ENCODE measurements at places on chromosomes 1 and 21. TPM values are rescaled to one million over a fixed set of nuclear protein-coding genes. Genes with fewer than 3 reads are reported as not detected.

The TMEM54 gene
- 269 TPM for total RNA-seq

The IGSF9 gene
- 5.5 TPM for total RNA-seq

The ZBTB8B gene
- not detected for total RNA-seq

The KRTAP19-3 gene
- not detected for total RNA-seq

The CD52 gene
- 15.2 TPM for total RNA-seq

The CD1B gene
- total RNA-seq: not detected

The CBR3 gene
- total RNA-seq: not detected

The HHAT gene
- total RNA-seq: 2.9 TPM

The GUCA2B gene
- not detected for total RNA-seq

The HCN3 gene
- 13.6 TPM for total RNA-seq

The CIART gene
- 2.7 TPM for total RNA-seq

Data from stomach (tissue), 19 donors.